Right renal pelvis (tissue), 4 donors: ENCODE measurements at places on chromosomes 6 and 20. TPM values are rescaled to one million over a fixed set of nuclear protein-coding genes. Genes with fewer than 3 reads are reported as not detected.

GRCh38 chr6:167543602-167544497, 219.0 kb downstream of the TTLL2 start:
- DNase-seq: no peak

DNA sequence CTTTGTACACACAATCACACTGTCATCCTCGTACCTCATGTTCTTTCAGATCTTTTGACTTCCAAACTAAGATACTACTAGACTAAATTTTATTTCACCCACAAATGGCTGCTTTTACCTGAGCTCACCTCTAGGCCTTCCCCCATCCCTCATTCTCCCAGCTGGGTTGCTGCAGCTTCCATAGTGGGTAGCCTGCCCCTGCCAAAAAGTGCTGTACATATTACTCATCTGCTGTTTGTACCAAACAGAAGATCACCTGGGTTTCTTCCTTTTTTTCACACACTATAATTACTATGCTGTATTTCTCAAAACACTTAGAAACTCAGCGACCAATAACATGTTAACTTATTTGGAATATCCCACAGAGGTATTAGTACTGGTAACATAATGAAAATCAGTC, 267.6 kb upstream of the PRDM1 start:
- no peak for DNase-seq

DNA sequence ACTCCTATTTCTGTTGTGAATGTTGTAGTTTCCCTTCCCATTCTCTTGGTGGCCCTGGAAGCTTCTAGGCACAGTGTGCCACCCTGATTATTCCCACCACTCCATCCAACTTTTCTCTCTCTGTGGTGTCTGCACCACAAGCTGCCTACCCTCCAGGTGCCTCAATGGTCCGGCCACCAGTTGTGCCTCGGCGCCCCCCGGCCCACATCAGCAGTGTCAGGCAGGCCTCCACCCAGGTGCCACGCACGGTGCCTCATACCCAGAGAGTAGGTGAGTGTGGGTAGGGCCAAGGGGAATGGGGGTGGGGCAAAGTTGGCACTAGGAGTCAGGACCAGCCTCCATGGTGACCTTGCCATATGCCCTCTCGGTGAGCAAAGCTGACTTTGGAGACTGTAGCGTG, 23.1 kb downstream of the PABPC1L start:
- DNase-seq: no peak

Gene RIPOR2
- 8.2 TPM for polyA plus RNA-seq

Gene HINT3
- polyA plus RNA-seq: 41.1 TPM

GRCh38 chr6:144922120-144922722, 637.1 kb downstream of the UTRN start:
- no peak for DNase-seq

GRCh38 chr6:34027445-34027936, 118.4 kb downstream of the GRM4 start:
- DNase-seq: no peak

GRCh38 chr6:11410539-11411307, 126.8 kb upstream of the TMEM170B start:
- no peak for DNase-seq

GRCh38 chr6:8100159-8100854, 2.0 kb downstream of the EEF1E1 start:
- no peak for DNase-seq

DNA sequence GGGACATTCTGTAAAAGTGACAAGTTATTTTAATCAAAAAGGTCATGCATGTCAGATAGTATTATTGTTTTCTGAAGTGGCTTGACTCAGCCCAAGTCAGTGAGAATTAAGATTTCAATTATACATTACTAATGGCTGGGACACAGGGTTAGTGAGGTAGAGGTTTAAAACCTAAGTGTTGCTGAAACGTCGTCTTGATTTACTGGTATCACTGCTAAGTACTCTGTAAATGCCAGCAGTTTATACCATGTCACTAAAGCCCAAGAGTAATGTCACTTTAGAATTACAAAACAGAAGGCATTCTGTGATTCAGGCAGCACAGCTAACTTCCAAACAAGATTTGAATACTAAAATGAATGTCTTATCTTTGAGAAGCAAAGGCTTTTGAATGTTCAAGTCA, 176.6 kb downstream of the NKAIN2 start:
- DNase-seq: no peak

Gene EYS
- polyA plus RNA-seq: 0.51 TPM
